ENCODE measurements at places on chromosomes 12 and 14.

DNA sequence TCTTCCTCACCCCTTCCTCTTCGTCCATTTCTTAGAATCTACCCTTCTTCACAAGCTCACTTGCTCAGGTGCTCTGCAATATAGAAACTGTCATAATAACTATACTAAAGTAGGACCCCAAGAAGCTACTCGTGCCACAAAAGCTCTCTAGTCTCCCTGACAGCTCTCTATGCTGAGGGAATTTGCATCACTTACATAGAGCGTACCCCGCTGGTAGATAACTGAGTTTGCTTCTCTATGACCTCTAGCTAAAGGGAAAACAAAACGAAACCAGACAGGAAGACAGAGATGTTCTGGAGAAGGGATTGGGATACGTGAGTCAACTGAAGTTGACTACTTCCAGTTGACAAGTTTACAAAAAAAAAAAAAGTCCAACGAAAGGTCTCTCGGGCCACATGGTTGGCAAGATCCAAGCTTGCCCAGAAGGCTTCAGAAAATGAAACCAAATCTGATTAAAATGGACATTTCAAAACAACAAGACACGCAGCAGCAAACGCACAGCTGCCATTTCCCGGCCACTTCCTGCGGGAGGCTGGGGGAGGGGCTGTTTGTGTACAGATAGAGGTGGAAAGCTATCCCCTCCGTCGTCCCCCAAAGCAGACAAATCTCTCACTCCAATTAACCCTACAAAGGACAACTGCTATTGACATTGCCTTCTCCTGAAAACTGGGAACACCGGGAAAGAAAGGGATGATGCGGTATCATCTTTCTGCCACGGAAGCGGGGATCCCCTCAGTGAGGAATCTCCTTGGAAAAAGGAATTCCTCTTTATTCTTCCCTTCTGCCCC, 1.3 kb downstream of the BAZ2A start:
- DNase-seq: peak; percentile 51

- DNase-seq: no peak
Measured at GRCh38 chr12:18054925-18055619, 34.9 kb downstream of the RERGL start.

DNA sequence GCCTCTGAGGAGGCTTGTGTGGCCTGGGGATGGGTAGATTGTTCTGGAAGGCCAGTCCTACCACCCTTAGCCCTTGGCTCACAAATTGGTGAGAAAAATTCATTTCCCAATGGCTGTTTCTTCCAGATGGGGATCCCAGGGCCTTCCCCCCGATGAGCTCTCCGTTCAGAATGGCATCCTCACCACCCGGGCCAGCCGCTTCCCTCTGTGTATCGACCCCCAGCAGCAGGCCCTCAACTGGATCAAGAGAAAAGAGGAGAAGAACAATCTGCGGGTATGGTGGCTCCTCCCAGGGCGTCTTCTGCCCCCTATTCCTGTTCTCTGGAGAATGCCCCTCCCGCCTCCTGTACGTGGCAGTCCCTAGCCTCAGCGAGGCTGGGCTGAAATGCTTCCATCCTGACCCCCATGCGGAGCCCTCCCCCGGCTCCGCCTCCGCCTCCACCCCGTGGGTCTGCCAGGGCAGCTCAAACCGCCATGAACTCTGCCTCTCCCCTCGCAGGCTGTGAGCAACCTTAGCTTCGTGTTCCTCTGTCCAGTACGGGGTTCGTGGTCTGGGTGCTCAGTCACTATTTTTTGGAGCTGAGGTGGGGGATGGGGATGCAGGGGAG, 57.8 kb downstream of the CCDC92 start:
- no peak for DNase-seq

GRCh38 chr12:80936642-80937390, 918 bp downstream of the LIN7A start:
- DNase-seq: no peak

- no peak for DNase-seq
Measured at GRCh38 chr12:50110127-50110761, 1.8 kb upstream of the COX14 start.

DNA sequence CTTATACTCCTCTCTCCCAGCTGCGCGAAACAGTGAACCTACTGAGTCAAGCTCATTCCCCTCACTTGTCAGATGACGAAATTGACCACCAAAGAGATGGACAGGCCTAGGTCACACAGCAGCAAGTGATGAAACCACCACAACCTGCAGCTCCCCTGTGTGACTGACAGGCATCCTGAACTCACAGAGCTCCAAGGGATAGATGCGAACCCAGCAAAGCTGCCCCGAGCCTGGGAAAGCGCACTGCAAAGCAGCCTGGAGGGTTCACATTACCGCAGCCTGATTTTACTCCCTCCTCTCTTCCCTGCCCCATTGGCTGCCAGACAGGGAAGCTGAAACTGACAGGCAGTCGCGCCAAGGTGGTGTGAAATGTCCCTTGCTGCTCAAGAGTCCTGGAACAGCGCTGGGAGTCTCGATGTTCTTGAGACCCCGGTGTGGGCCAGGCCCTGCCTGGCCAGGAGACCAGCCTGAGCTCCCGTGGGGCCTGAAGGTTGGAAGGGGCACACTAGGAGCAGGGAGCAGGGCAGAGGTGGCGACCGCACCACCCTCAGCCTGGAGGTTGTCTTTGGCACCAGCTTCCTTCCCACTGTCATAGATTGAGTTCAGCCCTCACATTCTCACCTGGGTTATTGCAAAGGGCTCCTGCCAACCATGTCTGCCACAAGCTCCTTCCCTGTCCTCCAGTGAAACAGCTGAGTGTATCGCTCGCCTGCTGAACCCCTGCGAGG, 36.3 kb downstream of the SNRNP35 start:
- DNase-seq: no peak

GRCh38 chr12:2544230-2544629, 250.5 kb upstream of the FKBP4 start:
- no peak for DNase-seq

- DNase-seq: no peak
Measured at GRCh38 chr12:19012965-19013364, 116.6 kb upstream of the PLEKHA5 start.

Measured in CD8-positive, alpha-beta memory T cell (primary cell).